Glutamatergic neuron (in vitro differentiated cells): ENCODE measurements at places on chromosomes 2 and 18. TPM values are rescaled to one million over a fixed set of nuclear protein-coding genes. Genes with fewer than 3 reads are reported as not detected.

The CXCR1 gene
- total RNA-seq = not detected

The TAF4B gene
- 1.4 TPM for total RNA-seq

The HOXD1 gene
- not detected for total RNA-seq

DNA sequence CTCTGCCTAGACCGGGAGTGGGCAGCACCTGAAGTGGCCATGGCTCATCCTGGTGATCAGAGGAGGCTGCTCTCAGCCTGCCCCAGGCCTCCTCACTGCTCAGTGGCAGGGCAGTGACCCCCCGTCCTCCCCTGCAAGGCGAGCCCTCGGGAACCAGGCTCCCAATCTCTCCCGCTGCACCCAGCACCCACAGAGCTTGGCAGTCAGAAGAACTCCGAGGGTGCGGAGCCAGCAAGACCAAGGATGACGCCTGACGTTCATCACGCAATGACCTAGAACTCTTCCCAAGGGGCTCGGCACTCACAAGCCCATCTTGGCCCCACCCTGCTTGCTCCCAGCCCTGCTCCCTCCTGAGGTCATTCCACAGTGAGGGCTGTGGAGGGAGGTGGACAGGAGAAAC is 189.8 kb upstream of the SALL3 start:
- no peak overlapping the region for H3K4me3 ChIP-seq
- DNase-seq = no peak
- H3K4me1 ChIP-seq = no peaks in the 10 kb centered on the region
- H3K27me3 ChIP-seq = peaks cover 5% of the 10 kb centered on the region
- no peak overlapping the region for H3K27ac ChIP-seq

DNA sequence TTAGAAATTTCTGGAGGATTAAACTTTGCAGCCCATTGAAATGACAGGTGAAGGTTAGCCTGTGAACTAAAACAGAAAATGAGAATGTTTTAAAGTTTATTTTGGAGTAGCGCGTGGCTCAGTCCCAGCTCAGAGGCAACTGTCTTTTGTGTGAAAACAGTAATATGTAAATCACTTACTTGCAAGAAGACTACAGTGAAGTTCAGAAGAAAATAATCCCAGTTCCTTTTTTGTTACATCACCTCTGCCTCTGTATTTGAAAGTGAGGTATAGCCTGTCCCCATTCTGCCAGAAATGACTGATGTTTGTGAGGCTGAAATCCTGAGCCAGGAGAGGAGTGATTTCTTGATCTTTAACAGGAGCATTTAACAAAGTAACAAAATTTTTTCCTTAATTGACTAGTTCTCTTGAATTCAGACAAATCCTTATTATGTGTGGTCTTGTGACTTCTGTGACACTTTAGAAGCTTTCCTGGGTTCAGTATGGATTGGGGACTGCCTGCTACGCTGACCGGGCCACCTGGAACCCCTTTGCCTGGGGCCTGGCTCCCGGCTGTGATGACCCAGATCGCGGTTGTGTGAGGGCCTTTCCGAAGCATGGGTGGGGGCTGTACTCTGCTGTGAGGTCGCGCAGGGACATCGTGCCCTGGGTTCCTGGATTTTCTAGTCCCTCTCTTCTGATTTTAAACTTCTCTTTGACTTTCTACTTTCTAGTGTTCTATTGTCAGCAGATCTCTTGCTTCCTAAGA is 24.3 kb downstream of the TRAPPC12 start:
- peaks cover 6% of the 10 kb centered on the region for H3K36me3 ChIP-seq
- peaks cover 44% of the 10 kb centered on the region for H3K4me1 ChIP-seq
- no peak overlapping the region for H3K4me3 ChIP-seq
- DNase-seq = no peak

GRCh38 chr2:186274936-186275575 is 211.0 kb upstream of the ZC3H15 start:
- DNase-seq = no peak
- no peaks in the 10 kb centered on the region for H3K4me1 ChIP-seq
- no peak overlapping the region for H3K4me3 ChIP-seq
- peaks cover 4% of the 10 kb centered on the region for H3K36me3 ChIP-seq
- no peaks in the 10 kb centered on the region for H3K27me3 ChIP-seq

DNA sequence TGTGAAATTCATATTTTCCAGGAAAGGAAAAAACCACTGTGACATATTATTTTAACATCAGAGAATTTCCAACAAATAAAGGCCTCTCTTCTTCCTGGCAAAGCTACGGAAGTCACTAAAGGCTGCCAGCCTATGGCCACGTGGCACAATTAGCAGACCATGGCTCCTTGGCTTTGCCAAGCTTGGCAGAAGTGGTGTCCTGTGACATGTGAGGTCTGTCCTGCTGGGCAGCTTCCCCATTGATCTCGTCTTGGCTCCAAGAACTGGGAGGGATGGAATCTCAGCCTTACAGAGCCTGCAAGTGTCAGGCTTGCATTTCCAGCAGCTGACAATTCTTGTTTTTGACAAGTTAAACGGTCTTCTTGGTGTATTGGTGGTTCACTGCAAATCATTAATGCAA is 226.9 kb upstream of the THSD7B start:
- no peak for DNase-seq
- peaks cover 6% of the 10 kb centered on the region for H3K36me3 ChIP-seq
- H3K4me1 ChIP-seq = no peaks in the 10 kb centered on the region
- H3K27me3 ChIP-seq = peaks cover 7% of the 10 kb centered on the region
- no peak overlapping the region for H3K27ac ChIP-seq

DNA sequence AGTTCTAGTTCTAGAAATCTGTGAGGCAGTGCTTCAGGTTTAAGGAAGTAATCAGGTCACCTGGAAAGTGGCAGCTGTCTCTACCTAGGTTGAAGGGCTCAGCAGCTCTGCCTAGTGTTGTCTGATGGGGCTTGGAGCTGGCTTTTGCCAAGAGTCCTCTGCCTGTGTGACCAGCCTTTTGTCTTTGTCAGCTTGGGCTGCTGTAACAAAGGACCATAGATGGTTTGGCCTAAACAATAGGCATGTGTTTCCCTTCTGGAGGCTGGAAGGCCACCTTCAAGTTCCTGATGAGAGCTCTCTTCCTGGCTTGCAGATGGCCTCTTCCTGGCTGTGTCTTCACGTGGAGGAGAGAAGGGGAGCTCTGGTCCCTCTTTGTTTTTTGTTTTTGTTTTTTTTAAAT is 13.3 kb downstream of the UBE2F start:
- no peak overlapping the region for H3K4me3 ChIP-seq
- no peak for DNase-seq
- H3K36me3 ChIP-seq = no peaks in the 10 kb centered on the region
- no peak overlapping the region for H3K27ac ChIP-seq
- peaks cover 6% of the 10 kb centered on the region for H3K27me3 ChIP-seq

- no peak overlapping the region for H3K27ac ChIP-seq
- H3K36me3 ChIP-seq = peaks cover 7% of the 10 kb centered on the region
- H3K4me3 ChIP-seq = no peak overlapping the region
- peaks cover 13% of the 10 kb centered on the region for H3K4me1 ChIP-seq
- peaks cover 7% of the 10 kb centered on the region for H3K27me3 ChIP-seq
- no peak for DNase-seq
These were observed 28.0 kb downstream of the EMILIN2 start for GRCh38 chr18:2874765-2875164.

DNA sequence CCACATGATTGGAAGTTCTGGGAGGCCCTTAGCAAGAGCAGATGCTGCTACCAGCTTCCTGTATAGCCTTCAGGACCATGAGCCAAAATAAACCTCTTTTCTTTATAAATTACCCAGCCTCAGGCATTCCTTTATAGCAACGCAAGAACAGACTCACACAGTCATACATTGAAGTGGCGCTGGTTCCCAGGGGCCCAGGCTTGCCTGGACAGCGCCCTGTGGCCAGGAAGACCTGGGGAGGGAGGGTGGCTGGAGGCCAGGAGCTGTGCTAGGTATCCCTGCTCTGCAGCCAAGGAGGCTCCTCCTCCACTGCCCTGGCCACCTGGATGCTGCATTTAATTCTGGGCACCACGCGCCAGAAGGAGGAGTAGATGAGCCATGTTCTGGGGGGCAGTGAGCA is 98.1 kb downstream of the AGAP1 start:
- DNase-seq = no peak
- H3K4me3 ChIP-seq = no peak overlapping the region
- peaks cover 6% of the 10 kb centered on the region for H3K27me3 ChIP-seq
- no peak overlapping the region for H3K27ac ChIP-seq
- H3K36me3 ChIP-seq = peaks cover 4% of the 10 kb centered on the region
